Epithelial cell of esophagus (primary cell): ENCODE measurements at places on chromosomes 2 and 18.

DNA sequence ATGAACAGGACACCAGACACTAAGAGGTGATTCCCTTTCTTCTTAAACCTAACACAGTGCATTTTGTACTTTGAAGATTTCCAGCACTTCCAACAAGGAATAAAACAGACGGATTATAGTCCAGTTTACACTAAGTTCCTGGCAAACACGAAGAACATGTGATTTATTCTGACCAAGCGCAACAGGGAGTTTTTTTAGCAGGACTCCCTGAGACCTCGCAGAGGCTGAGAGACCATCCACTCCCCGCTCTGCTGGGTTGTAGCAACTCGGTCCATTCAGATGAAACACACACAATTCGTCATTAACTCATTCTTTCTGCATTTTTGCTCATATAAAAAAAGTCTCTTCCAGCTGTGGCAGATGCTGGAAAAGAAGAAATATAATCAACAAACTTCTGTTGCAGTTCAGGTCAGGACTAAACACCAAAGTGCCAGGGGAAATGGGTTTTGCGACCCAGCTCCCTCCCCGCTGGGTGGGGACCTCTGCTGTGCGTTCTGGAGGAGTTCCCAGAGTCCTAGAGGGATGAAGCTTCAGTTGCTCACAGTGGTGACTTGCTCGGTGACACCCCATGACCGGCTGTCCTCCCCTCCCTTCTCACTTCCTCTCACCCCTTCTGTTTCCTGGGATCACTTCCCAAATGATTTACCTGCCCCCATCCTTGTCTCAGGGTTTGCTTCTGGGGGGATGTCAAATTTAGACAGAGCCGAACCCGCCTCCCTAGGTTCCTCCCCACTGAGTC, 52.5 kb downstream of the KCNF1 start:
- DNase-seq, result no peak

- no peak for DNase-seq
Measured at GRCh38 chr18:10365021-10365500, 89.4 kb upstream of the APCDD1 start.

DNA sequence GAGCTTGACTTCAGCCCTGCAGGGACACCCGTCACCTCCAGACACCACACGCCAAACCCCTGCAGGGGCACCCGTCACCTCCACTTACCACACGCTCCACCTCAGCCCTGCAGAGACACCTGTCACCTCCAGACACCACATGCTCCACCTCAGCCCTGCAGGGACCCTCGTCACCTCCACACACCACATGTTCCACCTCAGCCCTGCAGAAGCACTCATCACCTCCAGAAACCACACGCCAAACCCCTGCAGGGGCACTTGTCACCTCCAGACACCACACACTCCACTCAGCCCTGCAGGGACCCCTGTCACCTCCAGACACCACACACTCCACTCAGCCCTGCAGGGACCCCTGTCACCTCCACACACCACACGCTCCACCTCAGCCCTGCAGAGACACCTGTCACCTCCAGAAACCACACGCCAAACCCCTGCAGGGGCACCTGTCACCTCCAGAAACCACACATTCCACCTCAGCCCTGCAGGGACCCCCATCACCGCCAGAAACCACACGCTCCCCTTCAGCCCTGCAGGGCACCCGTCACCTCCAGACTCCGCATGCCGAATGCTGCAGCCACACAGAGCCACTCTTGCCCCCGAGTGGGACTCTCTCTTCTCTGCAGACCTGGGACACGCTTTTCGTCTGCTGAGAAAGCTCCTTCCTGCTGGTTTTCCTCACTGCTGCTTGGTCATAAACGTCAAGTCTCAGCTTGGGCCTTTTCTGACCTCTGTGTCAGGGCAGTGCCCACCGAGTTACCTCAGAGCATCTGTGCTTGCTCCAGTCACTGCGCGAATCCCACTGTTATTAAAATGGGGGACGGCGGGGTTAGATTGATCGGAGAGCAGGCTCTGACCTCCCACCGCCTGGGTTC, 77.5 kb upstream of the SALL3 start:
- DNase-seq, result no peak

DNA sequence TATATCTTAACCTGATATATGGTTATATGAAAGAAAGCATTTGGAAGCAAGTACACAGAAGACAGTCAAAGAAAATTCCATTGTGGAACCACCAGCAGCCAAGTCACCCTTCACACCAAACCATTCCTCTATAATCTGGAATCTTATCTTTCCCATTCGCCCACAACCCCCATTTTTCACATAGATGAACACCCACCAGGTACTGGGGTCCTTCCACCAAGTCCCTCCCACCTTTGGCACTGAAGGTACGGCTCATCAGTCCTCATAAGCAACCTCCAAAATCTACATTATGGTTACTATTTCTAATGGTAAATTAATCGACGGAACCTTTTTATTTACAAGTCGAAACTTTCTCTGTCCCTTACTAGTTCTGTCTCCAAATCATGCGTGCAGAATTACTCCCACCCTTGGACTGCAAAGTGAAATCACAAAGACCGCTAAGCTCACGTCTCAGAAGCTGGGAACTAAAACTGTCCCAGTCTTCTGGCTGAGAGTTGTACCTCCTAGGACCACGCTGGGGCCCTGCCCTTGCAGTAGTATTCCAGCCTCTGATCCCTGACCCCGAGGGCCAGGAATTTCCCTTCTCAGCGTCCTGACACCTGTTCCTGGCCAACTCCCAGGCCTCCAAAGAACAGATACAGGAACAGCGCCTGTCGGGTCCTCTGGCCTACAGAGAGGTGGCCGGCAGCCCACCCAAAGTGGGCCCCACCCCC, 702 bp downstream of the OLA1 start:
- peak; percentile 22 for DNase-seq

DNA sequence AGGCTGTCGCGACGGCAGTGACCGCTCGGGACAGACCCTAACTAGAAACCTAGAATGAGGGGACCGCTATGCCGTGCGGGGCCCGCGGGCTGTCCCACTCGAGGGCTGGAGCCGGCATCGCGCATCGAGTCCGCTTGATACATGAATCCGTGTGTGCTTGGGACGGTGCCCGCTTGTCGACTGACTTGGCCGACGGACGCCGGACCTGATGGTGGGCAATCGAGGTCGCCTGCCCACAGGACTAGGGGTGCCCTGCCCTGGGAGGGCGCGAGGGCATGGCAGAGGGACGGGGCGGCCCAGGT, 749 bp upstream of the PTMA start:
- DNase-seq, result peak; percentile 50

DNA sequence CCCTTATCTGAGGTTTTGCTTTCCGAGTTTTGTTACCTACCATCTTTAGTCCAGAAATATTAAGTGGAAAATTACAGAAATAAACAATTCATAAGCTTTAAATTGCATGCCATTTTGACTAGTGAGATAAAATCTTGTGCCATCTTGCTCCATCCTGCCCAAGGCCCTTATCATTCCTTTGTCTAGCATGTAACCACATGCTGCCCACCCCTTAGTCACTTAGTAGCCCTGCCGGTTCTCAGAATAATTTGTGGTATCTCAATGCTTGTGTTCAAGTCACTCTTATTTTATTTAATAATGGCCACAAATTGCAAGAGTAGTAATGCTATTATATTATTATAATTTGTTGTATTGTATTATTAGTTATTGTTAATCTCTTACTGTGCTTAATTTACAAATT, 36.8 kb upstream of the VPS54 start:
- peak; percentile 96 for DNase-seq

DNA sequence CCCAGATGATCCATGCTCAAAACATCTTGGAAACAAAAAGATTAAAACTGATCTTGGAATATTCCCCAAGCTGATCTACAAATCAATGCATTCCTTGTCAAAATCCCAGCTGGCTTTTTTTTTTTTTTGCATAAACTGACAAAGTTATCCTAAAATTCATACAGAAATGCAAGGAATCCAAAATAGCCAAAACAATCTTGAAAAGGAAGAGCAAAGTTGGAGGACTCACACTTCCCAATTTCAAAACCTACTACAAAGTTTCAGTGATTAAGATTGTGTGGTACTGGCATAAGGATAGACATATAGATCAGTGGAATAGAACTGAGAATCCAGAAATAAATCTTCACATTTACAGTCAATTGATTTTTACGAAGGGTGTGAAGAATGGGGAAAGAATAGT, 306.8 kb upstream of the MGAT5 start:
- DNase-seq, result no peak

DNA sequence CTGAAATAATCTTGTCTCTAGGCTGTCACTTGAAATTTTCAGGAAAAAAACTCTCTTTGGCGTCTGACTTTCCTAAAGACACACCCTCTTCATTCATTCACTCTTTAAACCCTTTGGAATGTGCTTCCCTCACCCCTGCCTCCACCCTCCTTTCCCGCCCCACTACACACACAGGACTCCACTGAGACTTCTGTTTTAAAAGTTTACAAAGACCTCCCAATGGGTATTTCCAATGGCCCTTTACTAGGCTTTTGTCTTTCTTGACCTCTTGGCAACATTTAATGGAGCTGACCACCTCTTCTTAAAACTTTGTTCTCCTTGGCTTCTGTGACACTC, 96.1 kb downstream of the RBMS1 start:
- peak; percentile 67 for DNase-seq

- DNase-seq, result peak; percentile 70
Measured at GRCh38 chr2:200253639-200254038, 52.9 kb upstream of the SPATS2L start.

- DNase-seq, result no peak
Measured at GRCh38 chr2:204280262-204280668, 265.0 kb upstream of the PARD3B start.

DNA sequence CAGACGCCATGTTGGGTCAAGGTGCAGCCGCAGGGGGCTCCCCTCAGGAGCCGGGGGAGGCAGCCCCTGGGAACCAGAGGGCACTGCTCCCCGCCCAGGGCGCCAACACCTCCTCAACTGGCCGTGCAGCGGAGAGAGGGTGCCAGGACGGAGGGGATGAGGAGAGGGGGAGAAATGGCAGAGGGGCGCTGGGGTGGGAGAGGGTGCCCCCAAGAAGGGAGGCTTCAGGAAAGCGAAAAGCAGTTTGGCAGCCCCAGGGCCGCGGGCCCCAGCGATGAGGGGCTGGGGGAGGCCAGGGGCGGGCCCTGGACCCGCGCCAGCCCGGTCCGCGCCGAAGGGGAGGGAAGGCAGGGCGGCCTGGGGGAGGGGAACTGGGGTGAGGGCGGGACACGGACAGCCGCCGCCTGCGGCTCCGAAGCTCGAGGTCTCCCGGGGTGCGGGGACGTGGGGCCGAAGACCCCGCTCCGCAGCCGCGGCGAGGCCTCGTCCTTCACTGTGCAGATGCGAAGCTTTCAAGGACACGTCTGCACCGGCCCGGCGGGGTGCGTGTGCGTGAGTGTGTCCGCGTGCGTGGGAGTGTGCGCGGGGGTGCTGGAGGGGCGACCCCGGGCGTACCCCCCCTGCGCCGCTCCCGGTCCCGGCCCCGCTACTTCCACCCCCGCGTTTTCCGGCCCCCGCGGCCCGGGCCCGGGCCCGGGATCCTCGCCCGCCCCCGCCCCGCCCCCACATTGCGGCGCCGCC, 1.4 kb downstream of the DNMT3A start:
- DNase-seq, result no peak

DNA sequence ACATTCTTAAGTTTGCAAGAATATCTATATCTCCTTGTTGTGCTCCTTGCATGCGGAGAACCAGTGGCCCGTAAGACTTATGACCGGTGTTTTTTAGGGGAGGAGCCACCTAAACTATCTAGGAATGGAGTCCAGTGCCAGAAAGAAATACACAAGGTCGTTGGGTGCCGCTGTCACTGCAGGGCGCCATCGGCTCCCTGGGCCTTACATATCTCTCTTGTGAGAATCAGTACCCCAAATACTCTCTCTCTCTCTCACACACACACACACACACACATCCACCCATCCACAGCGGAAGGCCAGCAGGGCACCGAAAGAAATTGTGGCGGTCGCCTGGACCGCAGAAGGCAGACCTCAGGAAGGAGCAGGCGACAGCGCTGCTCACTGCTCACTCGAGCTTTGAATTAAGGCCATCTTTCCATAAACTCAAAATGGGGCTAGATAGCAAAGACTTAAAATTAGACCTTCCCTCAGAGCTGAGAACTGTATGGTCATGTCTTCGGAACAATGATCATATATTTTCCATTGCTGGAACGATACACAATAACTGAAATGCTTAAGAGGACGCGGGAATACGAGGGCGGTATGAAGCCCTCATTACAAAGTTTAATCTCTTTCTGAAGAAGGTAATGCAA, 10.4 kb downstream of the NR4A2 start:
- DNase-seq, result no peak

GRCh38 chr18:74661008-74661407, 63.3 kb downstream of the ZNF407 start:
- DNase-seq, result no peak

- no peak for DNase-seq
Measured at GRCh38 chr2:138601458-138602165, 100.0 kb downstream of the SPOPL start.

DNA sequence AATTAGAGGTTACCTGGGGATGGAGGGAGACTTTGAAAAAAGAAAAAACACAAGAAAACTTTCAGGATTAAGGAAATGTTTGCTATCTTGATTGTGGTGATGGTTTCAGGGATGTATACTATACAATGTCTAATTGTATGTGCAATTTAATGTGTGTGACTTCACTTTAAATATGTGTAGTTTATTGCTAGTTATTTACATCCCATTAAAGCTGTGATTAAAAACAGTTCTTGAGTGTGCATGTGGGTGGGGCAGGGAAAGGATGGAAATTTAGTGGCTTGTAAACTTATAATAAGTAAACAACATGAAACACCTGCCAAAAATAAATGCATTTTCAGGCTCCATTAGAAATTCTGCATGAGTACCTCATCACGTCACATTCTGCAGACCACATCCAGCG, 167.0 kb downstream of the MYO5B start:
- DNase-seq, result no peak

GRCh38 chr2:125707611-125708010, 948.3 kb upstream of the GYPC start:
- DNase-seq, result no peak

- DNase-seq, result peak; percentile 43
Measured at GRCh38 chr2:144084114-144084661, 435.7 kb downstream of the ZEB2 start.

DNA sequence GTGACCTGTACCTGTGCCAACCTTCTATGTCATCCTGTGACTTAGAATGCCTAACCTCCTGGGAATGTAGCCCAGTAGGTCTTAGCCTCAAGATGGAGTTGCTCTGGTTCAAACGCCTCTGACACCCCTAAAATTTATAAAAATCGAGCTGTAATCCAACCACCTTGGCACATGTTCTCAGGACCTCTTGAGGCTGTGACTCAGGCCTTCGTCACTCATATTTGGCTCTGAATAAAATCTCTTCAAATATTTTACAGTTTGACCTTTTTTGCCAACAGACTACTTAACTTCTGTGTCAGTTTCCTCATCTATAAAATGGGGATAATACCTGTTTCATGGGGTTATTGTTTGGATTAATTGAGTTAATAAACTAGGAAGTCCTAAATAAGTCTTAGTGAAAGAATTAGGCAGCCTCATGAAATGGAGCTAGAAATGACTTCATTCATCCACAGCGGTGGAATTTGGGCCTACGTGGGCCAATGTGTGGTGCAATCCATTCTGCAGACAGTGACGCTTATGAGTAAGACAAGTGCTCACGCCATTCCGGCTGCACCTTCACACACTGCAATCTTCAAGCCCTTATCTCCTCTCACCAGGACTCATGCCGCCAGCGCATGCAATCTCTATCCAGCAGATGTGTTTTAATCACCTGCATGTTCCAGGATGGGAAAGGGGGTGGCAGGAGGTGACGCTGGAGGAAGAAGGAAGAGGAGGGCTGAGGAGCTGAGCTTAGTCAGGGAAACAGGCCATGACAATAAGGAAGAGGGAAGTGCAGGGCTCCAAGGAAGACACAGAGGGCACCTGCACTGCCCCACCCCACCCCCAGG, 2.0 kb upstream of the UBE2F start:
- DNase-seq, result peak; percentile 70

- DNase-seq, result no peak
Measured at GRCh38 chr2:94997981-94998930, 27.3 kb upstream of the MAL start.

GRCh38 chr2:219668316-219668715, 40.9 kb downstream of the SLC4A3 start:
- DNase-seq, result no peak
